MCF 10A (cell line): ENCODE measurements at places on chromosomes 13 and 19.
A peak's percentile ranks its signal among the peaks of the same experiment; 100 is the strongest.

GRCh38 chr13:23715092-23715761, 145.0 kb downstream of the TNFRSF19 start:
- no peak for DNase-seq

DNA sequence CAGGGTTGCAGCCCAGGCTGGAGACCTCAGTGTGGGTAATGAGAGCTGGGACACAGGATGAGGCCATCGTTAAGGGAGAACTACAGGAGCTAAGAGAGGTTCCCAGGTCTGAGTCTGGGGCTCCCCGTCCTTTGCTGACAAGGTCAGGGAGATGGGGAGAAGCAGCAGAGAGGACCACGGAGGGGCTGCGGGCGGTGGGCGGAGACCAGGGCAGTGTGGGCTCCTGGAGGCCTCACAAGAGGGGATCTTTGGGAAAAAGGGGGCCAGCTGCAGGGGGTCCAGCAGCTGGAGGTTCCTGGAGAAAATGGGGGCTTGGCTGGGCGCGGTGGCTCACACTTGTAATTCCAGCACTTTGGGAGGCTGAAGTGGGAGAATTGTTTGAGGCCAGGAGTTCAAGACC, 16.0 kb downstream of the RFX1 start:
- no peak for DNase-seq

GRCh38 chr13:104015646-104016396, 949.6 kb upstream of the SLC10A2 start:
- DNase-seq = no peak

DNA sequence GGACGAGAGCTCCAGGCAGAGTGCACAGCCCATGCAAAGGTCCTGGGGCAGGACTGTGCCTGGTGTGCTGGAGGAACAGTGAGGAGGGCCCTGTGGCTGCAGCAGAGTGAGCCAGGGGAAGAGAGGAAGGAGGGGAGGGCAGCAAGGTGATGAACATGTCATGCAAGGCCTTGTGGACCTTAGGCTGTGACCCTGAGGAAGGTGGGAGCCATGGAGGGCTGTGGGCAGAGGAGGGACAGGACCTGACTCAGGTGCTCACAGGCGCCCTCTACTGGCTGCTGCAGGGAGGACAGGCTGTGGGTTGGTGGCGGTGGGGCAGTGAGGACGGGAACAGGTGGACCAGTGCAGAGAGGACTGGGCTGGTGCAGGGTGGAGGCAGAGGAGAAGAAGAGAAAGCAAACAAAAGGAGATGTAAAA, 170.3 kb downstream of the PTPRS start:
- DNase-seq = no peak

GRCh38 chr13:98571955-98572662, 4.8 kb downstream of the STK24 start:
- DNase-seq = peak; percentile 54

- peak; percentile 10 for DNase-seq
These were observed 66.7 kb downstream of the FRY start for GRCh38 chr13:32098272-32098671.

DNA sequence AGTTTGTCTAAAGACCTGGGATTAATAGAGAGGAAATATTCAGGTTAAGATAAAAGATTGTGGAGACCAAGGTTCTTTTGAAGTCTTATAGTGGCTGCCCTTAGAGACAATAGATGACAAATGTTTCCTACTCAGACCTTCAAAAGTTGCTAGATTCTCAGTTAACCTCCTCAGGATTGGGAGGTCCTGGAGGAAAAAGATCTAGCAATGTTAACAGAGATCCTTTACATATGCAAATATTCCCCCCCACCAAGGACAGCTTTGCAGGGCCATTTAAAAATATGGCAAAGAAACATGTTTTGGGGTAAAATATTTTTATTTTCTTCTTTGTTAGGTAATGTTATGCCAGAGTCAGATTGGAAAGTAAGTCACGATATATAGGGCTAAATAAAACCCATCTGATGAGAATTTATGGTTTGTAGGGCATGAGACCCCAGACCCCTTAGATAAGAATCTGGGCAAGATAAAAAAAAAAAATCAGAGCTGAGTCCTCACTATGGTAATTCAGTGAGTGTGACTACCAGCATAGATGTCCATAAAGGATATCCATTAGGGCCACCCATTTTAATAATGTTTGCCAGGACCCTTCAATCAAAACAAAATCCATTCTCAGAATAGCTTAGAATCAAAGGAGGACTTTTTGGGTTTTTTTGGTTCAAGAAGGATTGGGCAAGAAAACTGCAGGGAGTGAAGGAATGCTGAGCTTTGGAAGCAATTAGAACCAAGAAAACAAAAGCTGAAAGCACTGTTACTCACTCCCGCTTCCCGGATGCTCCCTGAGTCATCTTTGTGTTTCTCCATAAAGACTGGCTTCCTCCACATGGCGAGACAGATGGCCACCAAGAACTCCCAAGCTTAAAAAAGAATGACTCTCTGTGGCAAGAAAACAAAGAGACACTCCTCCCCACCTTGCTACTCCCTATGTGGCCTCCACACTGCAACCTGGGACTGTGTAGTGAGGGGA, 28.2 kb downstream of the VSTM1 start:
- peak; percentile 94 for DNase-seq

DNA sequence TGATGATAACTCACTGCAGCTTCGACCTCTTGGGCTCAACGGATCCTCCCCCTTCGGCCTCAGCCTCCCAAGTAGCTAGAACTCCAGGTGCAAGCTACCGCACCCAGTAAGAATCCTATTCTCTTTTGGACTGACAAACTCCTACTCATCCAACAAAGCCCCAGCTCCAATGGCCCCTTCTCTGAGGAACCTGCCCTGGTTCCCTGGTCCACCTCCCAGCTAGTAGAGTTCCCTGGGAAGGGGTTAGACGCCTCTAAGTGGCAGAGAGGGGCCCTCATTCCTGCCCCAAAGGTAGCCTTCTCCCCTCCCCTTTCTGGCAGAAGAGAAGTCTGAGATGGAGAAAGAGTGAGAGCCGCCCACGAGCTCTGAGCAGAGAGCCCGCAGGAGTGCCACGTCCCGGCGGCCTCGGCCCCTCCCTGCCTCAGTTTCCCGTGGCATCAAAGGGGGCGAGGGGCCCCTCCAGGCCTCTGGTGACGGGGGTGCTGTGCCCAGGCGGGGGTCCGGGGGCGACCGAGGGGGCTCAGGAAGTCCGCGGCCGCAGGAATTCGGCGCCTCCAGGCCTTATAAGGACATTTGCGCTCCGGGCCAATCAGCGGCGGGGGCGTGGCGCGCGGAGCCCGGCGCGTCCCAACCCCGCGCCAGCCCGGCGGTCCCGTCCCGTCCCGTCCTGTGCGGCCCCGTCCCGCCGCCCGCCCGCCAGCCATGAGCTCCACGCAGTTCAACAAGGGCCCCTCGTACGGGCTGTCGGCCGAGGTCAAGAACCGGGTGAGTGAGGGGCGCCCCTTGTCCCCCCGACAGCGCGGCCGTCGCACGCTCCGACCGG, at the start of gene CNN2:
CNN2 (plus strand) TSS at position 649 of the 823 bp plus-strand sequence; CDS start at position 703, 54 bp downstream.
- peak; percentile 80 for DNase-seq

DNA sequence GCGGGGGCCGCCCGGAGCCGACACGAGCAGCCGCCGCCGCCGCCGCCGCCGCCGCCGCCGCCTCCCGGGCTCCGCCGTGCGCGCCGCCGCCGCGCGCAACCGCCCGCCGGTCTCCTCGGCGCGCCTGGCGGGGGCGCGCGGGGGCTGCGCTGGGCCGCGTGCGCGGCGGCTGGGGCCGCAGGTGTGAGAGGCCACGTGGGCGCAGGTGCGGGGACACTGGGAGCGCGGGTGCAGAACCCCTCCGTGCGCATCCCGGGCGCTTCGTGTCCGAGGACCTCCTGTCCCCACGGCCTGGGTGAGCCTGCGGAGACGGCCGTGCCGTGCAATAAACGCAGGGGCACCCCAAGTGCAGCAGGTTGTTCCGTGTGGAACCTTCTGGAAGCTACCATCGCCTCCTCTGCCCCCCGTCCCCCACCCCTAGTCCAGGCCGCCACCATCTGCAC, at the start of gene LINGO3:
LINGO3 (minus strand) TSS at position 41 of the 443 bp plus-strand sequence. CDS start 16,378 bp downstream, outside the sequence.
- DNase-seq = no peak

GRCh38 chr13:98524793-98525192, 52.1 kb downstream of the STK24 start:
- DNase-seq = no peak

DNA sequence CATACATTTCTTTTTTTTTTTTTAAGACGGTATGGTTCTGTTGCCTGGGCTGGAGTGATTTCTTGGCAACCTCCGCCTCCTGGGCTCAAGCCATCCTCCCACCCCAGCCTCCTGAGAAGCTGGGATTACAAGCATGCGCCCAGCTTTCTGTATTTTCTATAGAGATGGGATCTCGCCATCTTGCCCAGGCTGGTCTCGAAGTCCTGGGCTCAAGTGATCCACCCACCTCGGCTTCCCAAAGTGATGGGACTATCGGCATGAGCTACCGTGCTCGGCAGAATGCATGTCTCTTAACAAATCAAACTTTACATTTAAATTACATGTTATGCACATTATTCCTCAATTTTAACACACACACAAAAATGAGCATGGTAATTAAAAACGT, 1.2 kb downstream of the NDUFA13 start:
- no peak for DNase-seq

- no peak for DNase-seq
These were observed 168.3 kb upstream of the TSHZ3 start for GRCh38 chr19:31517224-31518180.

DNA sequence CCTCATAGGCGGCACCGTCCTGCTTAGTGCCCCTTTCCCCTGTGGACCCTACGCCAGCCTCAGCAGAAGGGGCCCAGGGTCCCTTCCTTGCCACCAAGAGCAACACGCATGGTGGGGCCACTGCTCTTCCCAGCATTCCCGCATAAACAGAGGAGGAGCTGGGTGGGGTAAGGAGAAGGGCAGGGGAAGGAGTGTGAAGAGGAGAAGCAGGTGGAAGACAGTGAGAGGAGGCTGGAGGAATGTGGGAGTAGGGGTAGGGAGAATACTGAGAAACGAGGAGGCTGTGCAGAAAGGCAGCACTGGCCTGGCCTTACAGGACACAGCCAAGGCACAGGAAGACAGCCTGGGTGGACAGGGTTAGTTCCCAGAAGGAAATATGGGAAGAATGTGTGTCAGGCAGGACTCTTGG, 43.9 kb downstream of the ZNF331 start:
- DNase-seq = no peak

GRCh38 chr13:93660391-93661063, 433.9 kb downstream of the GPC6 start:
- no peak for DNase-seq
